ENCODE measurements at places on chromosomes 2 and 18.
A peak's percentile ranks its signal among the peaks of the same experiment; 100 is the strongest.

GRCh38 chr18:48348739-48349138 lies 60.4 kb downstream of the ZBTB7C start:
- no peak for DNase-seq

DNA sequence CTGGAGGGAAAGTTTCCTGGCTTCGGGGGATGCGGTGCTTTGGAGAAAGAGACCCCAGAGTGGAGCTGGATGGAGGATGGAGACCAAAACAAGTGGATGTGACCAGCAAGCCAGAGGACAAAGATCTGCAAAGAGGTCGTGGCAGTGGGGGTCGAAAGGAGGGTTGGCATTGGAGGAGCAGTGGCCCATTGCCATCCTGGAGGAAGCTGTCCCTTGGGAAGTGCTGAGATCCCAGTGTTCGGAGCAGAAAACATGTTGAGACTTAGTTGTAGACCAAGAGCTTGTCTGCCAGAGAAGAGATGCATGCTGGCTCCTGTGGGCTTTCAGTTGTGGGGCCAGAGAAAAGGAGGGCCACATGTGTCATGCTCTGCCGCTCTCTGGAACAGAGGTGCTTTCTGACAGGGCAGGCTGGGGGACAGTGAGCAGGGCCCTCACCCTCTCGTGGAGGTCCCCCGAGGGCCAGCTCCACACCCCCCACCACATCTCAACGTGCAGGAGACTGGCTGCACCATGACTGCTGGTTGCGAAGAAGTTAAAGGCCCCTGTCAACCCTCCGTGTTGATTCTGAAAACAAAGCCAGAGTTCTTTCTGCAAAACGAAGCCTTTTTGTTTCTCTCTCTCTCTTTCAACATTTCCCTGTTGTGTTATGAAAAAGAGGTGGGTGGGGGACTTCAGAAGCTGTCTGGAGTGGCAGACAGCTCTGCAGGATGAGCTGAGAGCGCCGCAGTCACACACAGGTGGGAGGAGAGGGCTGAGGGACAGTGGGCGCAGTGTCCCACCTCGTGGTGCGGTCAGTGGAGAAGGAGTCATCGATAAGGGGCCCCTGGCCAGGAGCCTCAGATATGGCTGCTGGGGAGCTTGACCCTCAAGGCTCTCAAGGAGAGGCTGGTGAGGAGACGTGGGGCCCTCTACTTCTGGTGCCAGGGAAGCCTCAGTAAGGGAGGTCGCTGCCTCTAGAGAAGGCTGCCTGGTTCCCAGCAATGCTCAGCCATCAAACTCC lies 77.6 kb upstream of the BCL2L11 start:
- DNase-seq = no peak

DNA sequence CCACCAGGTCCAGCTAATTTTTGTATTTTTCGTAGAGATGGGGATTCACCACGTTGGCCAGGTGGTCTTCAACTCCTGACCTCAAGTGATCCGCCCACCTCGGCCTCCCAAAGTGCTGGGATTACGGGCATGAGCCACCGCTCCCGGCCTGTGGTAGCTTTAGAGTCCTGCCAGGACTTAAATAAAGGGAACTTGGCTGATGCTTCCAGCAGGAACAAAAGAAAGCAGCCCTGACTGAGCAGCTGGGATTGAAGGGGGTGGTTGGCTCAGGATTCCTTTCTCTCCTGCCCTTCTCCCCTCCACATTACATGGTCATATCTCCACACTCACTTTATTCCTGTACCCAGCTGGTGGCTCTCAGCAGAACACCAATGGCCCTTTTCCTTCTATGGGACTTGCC lies 20.0 kb downstream of the EFHD1 start:
- DNase-seq = no peak

DNA sequence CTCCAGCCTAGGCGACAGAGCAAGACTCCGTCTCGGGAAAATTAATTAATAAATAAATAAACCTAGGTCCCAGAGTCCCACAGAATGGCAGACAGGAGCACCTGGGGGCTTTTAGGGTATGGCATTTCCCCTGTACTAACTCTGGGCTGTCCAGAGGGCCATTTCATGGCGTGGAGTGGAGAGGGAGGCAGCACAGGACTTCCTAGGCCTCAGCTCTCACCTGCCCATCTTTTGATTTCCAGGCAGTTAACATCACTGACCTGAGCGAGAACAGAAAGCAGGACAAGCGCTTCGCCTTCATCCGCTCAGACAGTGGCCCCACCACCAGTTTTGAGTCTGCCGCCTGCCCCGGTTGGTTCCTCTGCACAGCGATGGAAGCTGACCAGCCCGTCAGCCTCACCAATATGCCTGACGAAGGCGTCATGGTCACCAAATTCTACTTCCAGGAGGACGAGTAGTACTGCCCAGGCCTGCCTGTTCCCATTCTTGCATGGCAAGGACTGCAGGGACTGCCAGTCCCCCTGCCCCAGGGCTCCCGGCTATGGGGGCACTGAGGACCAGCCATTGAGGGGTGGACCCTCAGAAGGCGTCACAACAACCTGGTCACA lies 5.1 kb downstream of the IL1RN start:
- no peak for DNase-seq

DNA sequence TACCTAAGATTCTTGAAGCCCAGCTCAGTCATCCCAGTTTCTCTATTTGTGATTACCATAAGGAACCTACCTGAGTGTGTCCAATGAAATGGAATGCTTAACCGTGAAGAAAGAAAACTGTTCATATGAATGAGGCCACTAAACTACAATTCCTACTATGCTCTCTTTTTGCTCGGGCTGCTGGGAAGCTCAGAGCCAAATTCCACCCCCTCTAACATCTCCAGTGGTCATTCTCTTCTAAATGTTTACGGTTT lies 8.3 kb downstream of the MYCN start:
- DNase-seq = no peak

DNA sequence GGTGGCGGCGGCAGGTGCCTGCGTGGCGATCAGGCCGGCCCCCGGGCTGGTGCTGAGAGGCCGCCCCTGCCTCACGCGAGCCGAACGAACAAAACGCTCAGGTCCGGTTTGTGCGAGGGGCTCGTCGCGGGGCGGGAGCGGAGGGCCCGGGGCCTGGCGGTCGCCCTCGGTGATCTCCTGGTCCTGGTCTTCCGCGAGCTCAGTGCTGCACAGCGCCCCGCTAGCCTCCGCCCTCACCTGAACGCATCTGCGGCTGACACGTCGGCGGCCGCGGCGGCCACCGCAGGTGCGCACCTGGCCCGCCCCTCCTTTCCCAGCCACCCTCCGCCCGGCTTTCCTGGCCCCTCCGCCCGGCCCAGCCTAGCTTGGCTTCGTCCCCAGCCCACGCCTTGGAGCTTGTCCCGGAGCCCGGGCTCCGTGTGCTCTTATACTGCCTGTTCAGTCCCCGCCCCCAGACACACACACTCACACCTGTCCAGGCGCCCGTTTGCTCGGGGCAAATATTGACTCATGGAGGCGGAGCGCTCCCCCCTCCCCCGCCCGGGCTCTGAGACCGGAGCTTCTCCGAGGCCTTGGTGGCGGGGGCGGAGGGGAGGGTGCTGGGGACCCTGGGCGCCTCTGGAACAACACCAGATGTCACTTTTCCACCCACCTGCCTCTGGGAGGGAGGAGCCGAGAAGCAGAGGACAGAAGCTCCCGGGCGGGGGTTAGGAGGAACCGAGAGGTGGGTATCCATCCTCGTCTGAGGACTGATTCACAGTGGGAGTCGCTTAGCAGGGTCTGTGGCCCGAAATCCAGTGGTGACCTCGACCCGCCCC lies 8.6 kb upstream of the CRYBA2 start:
- no peak for DNase-seq

- DNase-seq = no peak
These were observed 326.8 kb downstream of the OSR1 start for GRCh38 chr2:19031642-19032041.

GRCh38 chr2:195471163-195471562 lies 185.9 kb upstream of the SLC39A10 start:
- no peak for DNase-seq

GRCh38 chr2:155070489-155070888 lies 372.0 kb downstream of the KCNJ3 start:
- DNase-seq = no peak

- no peak for DNase-seq
These were observed 22.9 kb downstream of the DARS1 start for GRCh38 chr2:135962366-135963123.

DNA sequence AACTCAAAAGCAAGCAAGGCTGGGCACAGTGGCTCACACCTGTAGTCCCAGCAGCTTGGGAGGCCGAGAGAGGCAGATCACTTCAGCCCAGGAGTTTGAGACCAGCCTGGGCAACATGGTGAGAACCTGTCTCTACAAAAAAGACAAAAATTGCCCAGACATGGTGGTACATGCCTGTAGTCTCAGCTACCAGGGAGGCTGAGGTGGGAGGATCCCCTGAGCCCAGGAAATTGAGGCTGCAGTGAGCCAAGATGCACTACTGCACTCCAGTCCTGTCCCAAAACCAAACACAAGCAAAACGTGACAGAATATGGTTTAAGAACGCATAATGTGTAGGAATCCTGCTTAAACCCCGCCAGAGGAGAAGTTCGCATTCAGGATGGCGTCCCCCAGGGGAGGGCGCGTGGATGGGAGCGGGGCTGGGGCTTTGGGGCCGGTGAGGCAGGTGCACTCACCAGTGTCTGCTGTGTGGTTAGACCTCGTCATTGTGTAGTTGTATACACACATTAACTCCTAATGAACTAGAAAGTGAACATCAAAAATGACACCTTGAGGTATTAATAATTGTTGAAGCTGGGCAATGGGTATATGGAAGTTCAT lies 5.4 kb downstream of the COLEC11 start:
- no peak for DNase-seq

- DNase-seq = no peak
These were observed 101.8 kb upstream of the ASB18 start for GRCh38 chr2:236366049-236366387.

GRCh38 chr18:12657684-12658425 lies at the start of gene SPIRE1:
TSS of gene SPIRE1 (minus strand) at chr18:12658107. CDS start at chr18:12657866, 241 bp downstream.
- DNase-seq = no peak

DNA sequence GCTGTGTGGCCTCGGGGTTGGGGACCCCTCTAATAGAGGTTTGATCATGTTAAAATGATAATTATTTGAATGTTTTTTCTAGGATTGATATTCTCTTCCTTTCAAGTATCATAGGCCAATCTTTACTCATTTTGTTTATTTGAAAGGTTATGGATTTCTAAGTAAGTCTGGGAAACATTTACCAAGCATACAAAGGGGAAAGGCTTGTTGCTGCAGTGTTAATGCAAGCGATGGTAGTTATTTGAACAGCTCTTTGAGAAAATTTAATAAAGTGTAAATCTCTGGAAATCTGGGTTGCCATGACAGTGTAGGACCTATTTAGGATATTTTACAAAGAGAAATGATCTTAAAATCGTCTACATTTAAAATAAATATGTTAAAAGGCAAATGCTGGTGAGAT lies 56.1 kb downstream of the SPTBN1 start:
- DNase-seq = no peak

GRCh38 chr2:9076210-9076609 lies 72.7 kb upstream of the MBOAT2 start:
- no peak for DNase-seq

DNA sequence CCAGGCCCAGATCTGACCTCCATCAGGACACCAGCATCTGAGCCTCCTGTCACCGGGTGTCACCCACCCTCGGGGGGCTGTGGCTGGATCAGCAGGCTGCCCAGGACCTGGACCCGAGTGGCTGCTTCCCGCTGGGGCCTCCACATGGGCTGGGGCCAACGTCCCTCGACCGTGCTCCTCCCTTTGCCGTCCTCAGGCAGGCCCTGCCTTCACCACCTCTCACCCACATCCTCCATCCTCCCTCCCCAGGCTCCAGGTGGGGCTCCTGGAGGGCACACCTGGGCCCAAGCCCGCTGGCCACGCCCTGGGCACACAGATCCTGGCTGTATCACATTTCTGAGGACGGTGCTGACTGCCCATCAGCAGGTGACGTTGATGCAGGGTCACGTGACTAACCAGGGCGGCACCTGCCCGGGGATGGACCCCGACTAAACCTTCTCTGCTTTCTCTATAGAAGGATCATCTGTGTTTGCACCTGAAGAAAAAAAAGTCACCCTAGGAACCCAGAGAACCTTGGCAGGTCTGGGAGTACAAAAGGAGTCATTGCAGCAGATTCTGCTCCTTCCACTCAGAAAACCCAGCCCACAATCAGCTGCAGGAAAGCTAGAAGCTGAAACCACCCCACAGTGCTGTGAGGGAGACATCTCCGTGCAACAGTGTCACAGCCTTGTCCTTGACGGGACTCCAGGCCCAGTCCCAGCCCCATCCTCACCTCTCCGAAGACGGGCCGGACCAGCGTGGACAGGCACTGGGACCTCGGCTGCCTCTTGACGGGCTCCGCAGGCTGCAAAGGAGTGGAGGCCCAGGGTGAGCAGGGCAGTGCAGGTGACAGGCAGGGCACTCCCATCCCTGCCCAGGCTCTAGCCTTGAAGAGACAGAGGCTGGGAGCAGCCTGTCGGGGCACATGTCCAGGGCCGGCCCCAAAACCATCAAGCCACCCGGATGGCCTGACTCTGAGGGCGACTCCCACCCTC lies 11.2 kb downstream of the STK25 start:
- DNase-seq = no peak

- DNase-seq = no peak
These were observed 52.6 kb downstream of the PPP4R1 start for GRCh38 chr18:9561759-9562158.

GRCh38 chr2:233938676-233939370 lies 21.6 kb downstream of the TRPM8 start:
- no peak for DNase-seq

DNA sequence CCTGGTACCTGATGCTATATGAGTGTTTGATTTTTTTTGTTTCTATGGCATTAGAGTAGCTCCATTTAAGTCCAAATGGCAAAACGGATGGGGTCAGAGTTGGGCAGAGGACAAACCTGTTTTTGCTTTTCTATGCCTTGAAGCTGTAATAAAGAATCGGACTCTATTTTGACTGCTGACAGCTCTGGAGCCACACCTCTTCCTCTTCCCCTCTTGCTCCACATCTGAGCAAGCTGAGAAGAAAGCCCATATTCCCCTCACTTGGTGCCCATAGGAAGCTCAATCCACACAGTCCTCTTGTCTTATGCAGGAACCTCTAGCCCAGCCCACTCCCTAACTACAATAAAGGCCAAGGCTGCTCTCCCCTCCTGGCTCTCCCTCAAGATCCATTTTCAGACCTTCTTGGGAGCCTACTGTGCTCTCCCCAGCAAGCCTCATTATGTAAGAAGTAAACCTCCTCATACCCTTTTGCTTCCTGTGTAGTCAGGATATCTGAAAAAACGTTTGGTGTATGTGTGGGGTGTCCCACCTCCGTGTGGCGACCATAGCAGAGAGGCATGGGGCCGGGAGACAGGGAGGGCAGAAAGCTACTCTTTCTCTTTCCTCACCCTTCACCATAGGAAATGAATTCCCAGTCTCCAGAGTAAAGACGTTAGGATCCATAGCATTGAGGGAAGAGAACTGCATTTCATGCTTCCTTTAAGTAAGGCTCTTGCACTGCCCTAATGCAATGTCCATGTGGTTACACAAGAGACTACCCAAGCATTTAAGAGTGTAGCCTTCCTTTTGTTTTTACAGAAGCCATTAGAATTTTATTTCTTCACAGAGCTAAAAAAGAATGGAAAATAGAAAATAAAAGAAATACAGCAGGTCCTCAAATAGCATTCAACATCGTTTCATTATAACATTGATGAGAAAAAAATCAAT lies 41.9 kb upstream of the RAPGEF4 start:
- peak; percentile 68 for DNase-seq

- DNase-seq = no peak
These were observed 311.5 kb downstream of the LRRTM4 start for GRCh38 chr2:77210725-77211124.

GRCh38 chr2:85441864-85442263 lies 23.4 kb downstream of the SH2D6 start:
- peak; percentile 50 for DNase-seq
